ENCODE measurements at places on chromosomes 2 and 18.

DNA sequence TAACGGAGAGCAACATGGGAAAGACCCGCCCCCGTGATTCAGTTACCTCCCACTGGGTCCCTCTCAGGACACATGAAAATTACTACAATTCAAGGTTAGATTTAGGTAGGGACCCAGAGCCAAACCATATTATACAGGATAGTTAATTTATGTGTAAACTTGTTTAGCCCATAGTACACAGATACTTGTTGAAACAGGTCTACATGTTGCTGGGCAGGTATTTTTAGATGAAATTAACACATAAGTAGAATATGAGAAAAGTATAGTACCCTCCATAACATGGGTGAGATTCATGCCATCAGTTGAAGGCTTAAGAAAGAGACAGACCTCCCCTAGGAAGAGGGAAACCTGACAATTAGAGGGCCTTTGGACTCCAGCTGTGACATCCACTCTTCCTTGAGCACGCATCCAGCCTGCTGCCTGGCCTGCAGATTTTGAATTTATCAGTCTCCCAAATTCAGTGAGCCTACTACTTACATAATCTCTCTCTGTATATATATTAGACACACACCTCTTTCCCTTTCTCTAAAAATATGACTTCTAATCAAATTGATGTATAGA, 463.5 kb upstream of the NETO1 start:
- DNase-seq: no peak

DNA sequence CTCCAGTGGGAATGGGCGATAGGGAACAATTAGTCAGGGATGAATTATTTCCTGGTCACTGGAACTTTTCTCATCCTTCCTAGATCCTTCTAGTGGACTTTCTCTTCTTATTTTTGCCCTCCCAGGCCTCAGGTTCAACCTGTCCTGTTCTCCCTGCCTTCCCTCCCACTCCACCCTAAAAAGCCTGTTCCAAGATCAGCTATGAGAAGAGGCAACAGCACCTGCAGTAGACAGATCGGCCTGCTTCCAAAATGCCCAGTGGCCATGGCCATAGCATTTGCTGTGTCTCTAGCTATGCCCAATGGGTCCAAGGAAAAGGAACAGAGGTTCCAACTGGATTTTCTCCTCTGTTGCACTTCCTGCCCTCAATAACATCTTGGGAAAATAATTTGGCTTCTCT, 16.5 kb upstream of the KCNF1 start:
- DNase-seq: no peak

DNA sequence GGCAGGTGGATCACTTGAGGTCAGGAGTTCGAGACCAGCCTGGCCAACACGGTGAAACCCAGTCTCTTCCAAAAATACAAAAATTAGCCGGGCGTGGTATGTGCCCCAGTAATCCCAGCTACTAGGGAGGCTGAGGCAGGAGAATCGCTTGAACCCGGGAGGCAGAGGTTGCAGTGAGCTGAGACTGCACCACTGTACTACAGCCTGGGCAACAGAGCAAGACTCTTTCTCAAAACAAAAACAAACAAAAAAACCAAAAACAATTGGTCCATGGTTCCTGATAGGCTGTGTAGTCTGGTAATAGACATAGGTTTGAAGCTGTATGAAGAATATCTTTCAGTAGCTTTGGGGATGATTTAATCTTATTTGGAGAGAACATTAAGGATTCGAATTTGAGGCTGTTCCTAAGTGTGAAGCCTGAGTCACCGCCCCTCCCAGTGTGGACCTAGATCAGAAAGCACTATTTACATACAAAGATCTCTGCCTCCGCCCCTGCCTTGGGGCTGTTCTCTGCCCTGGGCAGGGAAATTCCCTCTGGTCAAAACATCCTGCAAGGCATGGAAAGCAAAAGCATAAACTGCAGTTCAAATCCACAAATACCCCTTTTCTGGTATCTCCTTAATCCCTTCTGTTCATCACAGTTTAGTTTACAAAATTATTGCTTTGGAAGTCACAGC, 52.8 kb upstream of the PMAIP1 start:
- no peak for DNase-seq

- no peak for DNase-seq
These were observed 69.6 kb upstream of the CD28 start for GRCh38 chr2:203636588-203637470.

DNA sequence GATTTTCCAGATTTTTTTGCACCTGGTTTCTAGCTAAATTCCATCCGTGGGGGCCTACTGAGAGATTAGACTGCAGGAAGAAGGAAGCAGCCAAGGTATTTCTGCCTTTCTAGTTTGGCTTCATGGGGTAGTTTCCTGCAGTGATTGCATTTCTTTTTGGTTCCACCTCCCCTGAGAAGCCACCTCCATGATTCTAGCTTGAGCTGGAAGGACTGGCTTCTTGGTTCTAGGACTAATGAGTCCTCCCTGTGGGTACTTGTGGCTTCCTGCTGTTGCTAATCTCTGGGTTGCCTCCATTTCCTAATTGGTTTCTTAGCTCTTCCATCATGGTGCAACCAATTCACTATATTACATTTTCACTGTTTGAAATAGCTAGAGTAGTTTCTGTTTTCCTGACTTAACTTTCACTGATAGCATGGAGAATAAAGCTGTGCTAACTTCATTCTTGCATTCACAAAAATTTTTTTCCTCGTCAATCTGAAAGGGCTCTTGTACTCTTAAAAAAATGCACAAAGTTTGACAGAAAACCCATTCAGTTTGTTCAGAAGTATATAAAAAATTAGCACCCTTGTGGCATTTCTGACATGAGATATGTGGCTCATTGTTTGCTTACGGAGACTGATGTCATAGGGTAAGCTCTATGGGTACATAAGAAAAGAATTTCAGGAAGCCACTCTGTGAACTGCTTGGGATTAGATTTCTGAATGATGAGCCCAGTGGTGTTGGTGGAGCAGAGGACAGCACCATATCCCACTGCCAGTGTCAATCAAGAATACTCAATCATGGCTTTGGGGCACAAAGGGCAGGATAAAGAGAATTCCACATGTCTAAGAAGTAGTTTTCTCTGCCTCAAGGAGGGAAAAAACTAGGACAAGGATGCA, 242.8 kb upstream of the RBMS1 start:
- no peak for DNase-seq

- no peak for DNase-seq
These were observed 46.4 kb upstream of the SPTBN1 start for GRCh38 chr2:54409752-54410151.

DNA sequence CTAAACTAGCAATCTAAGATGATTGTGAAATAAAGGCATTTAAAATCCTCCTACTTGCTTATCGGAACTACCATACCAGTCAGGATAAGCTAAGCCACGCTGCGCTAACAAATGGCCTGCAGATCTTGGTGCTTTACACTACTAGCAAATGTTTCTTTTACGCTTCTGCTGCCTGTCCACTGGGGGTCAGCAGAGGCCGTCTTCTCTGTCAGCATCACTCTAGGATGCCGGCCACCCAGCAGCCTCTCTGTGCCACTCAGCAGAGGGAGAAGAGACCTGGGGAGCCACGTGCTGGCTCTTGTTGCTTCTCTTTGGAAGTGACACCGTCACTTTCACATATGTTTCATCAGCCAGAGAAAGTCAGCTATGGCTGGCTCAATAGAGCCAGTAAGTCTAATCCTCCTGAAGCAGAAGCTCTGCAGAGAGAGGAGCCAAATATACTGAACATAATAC, 36.6 kb downstream of the COPS8 start:
- DNase-seq: peak; percentile 20

DNA sequence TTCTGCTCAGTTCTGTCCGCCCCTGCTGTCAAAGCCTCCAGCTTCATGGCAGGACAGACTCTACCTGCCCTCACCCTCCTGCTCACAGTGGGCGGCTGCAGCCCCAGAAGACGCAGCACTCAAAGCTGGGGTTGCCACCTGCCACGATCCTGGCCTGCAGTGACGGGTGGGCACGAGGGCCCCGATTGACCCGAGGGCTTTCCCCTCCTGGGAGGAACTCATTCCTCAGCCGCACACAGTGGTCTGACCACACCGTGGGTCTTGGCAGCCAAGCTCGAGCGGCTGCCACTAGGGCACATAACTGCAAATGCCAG, 47.1 kb downstream of the HS6ST1 start:
- no peak for DNase-seq

DNA sequence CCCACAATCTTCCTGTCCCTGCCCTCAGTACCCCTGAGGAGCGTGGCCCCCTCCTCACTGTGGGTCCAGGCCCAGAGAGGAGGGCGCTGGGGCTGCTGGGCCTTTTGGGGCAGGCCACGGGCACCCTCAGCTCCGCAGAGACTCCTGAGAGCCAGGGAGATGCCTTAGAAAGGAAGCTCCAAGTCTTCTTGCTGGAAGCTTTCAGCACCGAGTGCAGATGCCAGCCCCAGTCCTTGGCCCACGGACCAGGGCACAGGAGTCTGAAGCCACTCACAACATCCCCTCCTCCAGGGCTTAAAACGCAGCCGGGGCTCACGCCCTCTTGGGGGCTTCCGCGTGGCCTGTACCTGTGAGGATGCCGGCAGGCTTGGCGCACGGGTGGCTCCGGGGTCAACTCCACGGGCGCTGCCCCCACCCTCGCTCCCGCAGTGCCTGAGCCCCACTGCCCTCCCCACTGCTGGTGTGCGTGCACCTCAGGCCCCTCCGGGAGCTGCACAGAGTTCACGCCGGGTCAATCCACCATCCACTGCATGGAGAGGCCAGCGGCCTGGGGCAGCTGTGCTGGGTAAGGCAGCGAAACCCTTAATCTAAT, 72.1 kb upstream of the CTDP1 start:
- no peak for DNase-seq

DNA sequence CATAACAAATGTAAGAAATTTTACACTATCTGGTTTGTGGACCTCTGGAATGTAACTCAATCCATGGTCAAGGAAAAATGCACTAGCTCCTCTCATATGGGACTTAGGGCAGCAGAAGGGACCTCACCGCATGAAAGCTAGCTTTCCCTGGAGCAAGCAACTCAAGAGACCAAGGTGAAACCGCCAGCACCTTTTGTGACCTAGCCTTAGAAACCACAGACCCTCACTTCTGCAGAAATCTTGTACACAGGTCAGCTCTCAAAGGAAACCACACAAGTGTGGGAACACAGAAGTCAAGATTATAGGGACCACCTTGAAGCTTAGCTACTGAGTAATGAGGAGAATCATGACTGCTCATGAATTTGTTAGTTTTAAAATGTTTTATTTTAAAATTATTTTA, 222.5 kb downstream of the DLGAP1 start:
- DNase-seq: no peak

GRCh38 chr2:231785822-231786176, 446 bp upstream of the COPS7B start:
- DNase-seq: no peak

DNA sequence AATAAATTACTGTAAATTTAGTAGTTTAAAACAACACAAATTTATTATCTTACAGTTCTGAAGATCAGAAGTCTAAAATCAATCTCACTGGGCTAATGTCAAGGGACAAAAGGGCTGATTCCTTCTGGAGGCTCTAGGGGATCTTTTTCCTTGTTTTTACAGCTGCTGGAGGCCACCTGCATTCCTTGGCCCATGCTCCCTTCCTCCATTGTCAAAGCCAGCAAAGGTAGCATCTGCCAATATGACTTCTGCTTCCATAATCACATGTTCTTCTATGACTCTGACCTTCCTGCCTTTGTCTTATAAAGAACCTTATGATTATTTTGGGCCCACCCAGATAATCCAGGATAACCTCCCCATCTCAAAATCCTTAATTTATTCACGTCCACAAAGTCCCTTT, 46.0 kb upstream of the FAM136A start:
- no peak for DNase-seq

- DNase-seq: no peak
These were observed 321.6 kb downstream of the SLC4A3 start for GRCh38 chr2:219949053-219949452.

- no peak for DNase-seq
These were observed 504.9 kb downstream of the CCDC85A start for GRCh38 chr2:56688661-56689060.

- peak; percentile 14 for DNase-seq
These were observed 49.3 kb upstream of the DNAJC10 start for GRCh38 chr2:182666674-182667314.

DNA sequence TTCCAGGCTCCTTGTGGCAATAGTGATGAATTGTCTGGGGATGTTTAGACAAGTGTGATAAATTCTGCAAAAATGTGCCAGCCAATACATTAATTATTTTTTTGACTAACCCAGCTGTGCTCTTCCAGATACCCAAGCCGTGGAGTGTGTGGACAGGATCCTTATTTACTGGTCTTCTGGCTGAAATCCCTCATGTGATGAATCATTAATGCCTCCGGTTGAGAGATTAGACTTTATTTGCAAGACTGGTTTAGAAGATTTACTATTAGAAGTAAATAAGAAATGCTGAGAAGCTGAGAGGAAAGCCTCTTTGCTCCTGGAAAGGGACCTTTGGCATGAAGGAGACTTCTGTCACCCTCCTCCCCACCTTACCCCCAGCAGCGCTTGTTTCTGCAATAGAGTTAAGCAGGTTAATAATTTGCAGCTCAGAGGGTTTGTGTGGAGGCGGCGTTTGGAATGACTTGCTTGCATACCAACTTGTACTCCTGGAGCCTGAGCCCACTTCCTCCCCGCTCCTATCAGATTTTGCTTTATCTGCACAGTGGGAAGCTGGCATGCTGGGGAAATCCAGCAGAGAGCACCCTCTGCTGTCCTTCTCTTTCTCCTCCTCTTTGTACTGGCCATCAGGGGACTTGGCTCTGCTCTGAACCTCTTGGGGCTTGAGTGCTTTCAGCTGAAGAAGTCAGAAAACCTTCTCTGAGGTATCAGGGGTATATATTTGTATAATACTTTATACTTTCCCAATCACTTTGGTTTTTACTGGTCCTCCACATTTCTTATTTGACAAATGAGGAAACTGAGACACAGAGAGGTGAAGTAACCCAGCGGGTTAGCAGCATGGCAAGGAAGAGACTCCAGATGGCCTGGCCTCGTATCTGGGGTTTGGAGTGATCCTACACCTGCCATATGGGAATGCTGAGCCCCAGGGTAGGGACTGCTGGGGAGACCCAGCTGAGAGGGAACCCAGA, 16.3 kb downstream of the SLC3A1 start:
- peak; percentile 37 for DNase-seq

- DNase-seq: no peak
These were observed 201.0 kb downstream of the GLI2 start for GRCh38 chr2:120936476-120937334.

DNA sequence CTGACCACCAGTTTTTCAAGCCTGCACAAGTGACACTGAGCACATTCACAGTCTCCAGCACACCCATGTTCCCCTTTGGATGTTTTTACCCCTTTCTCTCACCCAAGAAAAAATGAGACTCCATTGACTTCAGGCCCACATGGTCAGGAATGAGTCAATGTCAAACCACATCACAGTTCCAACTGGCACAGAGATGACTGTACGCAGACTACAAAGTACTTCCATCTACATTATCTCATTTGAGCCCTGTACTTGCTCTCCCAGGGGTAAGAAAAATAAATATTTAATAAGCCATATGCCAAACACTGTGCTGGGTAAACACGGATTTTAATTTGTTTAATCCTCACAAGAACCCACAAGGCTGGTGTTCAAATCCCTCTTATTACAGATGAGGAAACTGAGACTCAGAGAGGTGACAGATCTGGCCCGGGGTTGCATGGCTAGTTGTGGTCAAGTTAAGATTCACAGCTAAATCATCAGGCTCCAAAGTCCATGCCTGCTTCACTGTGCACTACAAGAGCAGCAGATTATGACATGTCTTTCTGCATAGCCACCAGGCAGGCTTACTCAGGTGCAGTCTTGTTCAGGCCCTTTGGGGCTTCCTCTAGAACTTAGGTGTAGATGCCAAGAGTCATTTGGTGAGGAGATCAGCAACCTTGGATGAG, 106.1 kb downstream of the TXNL1 start:
- DNase-seq: no peak

GRCh38 chr2:48397846-48398245, 132.1 kb upstream of the STON1 start:
- DNase-seq: peak; percentile 64

All from NCI-H345 (cell line).